ENCODE measurements at places on chromosomes 1 and 21.

GRCh38 chr1:17891205-17892110 is 136.3 kb downstream of the ACTL8 start:
- DNase-seq, result no peak

GRCh38 chr1:228087771-228088251 is 5.3 kb downstream of the ARF1 start:
- DNase-seq, result no peak

DNA sequence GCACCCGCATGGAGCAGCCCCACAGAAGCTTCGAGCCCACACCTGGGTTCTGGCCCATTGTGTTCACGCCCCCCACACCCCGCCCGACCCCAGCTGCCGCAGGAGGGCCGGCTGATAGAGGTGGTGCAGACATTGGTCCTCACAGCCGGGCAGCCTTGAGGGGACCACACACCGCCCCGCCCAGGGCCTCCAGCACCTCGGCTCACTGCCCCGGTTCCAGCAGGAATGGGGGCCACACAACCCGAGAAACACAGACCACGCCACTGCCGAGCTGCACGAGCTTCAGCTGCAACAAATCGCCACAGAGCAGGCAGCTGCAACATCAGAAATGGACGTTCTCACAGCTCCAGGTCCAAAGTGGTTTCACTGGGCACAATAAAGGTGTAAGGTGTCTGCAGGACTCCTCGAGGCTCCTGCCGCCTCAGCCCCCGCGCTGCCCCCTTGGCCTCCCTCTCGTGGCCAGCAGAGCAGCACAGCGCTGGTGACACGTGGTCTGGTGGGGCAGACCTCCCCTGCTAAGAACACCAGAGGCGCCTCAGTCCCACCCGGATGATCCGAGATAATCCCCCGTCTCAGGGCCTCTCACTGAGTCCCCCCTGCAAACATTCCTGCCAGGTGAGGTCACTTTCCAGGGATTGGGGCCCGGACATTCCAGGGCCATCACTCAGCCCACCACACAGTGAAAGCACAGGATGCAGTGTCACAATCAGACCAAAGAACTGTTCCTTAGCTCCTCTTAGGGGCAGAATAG is 62.3 kb upstream of the ADARB1 start:
- DNase-seq, result no peak

GRCh38 chr1:24929398-24930259 is 447 bp downstream of the RUNX3 start:
- DNase-seq, result peak; percentile 39

DNA sequence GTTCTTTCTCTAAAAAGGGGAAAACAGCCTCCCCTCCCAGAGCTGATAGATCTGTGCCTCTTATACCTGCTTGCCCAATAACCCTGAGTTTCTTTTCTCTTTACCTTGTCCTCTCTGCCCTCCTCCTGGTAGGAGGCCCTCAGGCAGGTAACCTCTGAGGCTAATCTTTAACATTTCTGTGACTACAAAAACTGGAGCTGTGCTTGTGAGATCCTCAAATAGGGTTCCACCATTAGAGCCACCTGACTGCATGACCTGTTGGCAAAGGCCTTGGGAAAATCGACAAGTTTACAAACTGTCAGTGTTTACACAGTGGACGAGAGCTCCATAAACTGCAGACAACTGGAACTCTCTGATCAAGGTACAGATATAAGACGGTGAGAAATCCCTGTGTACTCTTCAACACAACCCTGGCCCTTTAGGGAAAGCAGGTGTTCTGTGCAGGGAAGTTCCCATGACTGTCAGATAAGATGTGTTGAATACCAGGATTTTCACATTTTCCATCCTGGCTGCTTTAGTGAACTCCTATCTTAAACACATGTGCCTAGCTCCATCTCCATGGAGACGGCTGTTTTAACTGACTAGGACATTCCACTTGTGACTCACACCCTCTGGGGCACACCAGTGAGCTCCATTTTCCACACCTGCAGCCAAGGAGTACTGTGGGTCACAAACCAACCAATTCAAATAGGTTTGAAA is 38.3 kb downstream of the ECE1 start:
- DNase-seq, result no peak

DNA sequence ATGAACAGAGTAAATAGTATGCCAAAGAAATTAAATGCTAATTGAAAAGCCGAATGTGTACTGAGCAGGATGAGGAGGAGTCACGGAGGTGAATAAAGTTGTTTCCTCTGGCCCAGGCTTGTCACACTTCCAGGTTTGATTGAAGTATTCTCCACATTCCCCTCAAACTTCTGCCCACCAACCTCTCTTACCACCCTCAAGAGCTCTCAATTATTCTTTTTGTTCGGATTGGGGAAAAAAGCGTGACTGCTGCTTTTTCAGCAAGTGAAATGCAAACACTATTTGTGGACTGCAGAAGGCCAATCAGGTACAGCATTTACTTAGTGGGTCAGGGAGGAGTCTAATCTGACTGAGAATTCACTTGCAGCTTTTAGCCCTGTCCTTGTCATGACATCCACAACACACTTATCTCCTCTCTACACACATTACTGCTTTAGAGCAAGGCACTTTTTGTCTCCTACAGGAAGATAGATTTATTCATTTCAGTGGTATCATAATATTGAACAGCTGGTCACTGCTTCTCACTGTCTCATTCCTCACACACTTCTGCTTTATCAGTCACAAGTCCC is 375.6 kb upstream of the PRMT6 start:
- DNase-seq, result no peak

GRCh38 chr1:187883356-187883755 is 1054.6 kb downstream of the PLA2G4A start:
- DNase-seq, result no peak

DNA sequence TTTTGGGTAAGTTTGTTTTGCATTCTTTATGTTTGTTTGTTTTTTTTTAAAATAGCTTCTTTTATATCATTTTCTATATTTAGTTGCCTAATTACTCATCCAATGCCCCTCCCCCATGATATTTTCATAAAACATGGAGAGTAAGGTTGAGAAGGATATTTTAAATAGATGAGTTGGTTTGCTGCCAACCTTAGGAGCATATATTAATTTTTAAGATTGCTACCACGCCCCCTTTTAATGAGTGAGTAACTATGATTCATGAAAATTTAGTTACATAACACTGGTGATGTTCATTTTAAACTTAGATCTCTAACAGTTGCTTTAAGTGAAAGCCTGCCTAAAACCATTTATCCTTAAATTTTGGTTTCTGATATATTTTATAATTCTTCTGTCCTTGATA is 18.7 kb downstream of the TMEM50A start:
- no peak for DNase-seq

DNA sequence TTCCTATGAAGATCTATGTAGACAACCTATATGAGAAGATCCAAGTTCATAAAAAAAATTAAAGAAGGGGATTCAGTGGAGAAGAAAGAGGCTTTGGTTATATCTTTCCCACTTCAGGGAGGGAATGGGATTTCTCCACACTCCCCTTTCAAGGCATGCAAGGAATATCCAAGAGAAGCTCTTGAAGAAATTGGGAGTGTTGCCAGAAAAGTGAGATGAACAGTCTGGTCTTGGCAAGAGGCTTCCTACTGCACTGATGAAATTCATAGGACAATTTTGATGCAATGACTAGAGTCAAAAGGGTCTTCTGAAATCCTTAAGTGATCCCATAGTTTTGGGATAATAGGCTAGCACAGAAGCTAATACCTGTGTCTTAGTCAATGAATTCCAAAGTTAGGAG is 153.0 kb downstream of the KCTD3 start:
- no peak for DNase-seq

DNA sequence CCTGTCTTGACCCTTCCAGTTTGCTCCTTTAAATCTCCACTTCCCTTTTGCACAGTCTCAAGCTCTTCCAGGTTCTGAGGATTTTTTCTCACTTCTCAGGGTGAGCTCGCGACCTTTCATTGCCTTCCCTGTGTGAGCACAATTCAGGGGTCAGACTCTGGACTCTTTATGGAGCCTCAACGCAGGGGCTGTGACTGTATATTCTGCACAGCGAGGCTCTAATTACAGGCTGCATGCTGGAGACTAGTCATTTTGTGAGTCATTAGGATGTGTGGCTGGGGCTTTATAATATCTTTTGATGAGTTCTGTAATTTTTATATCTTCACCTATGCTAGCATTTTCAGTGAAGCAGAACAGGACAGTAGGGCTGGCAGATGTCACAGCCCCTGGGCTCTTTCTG is 270.7 kb downstream of the KAZN start:
- no peak for DNase-seq

GRCh38 chr1:91806181-91806768 is 79.7 kb downstream of the TGFBR3 start:
- no peak for DNase-seq

- no peak for DNase-seq
Observed at GRCh38 chr1:41738475-41738874, 180.2 kb downstream of the HIVEP3 start.

DNA sequence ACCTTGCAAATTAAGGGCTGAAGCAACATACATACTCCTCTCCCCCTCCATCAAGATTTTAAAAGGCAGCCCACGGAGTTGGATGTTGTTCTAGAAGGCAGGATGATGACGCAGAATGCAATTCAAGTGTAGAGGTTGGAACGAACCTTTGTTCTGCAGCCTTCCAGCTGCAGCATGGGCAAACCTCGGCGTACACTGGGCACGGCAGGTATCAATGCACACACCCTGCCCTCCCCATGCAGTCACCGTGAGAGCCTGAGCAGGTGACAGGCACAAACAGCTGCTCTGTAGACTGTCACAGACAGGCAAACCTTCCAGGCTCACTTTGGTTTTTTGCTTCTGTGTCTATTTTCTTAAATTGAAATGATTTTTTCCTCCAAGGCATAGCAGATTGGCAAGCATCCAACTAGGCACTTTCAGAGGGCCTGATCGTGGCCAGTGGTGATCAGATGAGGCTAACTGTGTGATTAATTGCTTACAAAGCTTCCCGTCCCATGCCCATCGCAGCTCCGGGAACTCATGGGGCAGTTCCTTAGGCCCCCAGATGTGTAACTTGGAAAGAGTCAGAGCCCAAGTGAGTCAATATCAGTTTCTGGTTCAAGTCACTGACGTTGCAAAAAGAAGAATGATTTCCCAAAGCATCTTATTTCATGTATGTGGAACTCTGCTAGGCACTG is 82.3 kb downstream of the ITPKB start:
- DNase-seq, result no peak

- no peak for DNase-seq
Observed at GRCh38 chr1:19512545-19512944, 27.2 kb upstream of the CAPZB start.

GRCh38 chr1:16013220-16013907 is 4.5 kb downstream of the HSPB7 start:
- no peak for DNase-seq

DNA sequence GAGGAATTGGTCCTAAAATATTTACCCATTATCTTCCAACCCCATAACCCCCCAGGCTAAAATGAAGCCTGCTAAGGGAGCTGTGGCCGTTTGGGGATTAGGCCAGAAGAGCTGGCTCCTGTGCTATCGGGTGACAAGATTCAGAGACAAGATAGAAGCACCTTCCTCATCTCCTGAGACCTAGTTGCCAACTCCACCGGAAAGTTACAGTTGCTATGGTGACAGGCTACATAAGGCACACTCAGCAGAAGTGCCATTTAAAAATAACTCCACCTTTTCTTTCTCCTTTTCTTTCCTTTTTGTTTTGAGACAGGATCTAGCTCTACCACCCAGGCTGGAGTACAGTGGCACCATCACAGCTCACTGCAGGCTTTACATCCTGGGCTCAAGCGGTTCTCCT is 43.6 kb upstream of the ROR1 start:
- DNase-seq, result no peak

GRCh38 chr1:103911450-103911849 is 161.8 kb downstream of the AMY1C start:
- DNase-seq, result no peak

GRCh38 chr1:98077691-98078090 is 156.9 kb upstream of the DPYD start:
- no peak for DNase-seq

DNA sequence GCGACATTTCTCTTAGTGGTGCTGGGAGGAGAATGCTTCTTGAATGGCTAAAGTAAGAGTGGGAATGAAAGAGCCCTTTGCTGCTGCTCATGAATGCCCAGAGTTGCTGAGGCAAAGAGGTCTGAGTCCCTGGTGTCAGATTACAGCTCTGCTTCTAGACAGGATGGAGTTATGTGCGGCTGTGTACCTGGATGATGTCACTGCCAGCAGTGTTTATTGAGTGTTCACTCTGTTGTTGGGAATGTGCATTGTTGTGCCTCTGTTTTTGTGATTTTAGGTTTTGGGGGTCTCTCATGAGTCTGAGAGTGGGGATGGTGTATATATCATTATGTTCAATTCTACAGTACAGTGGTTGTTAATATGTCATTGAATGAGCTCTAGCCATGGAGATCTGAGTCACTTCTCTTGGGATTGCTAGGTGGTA is 2.7 kb downstream of the CDC14A start:
- no peak for DNase-seq

GRCh38 chr21:38821959-38822682 is 16.4 kb downstream of the ETS2 start:
- no peak for DNase-seq

GRCh38 chr1:77467741-77468140 is 185.9 kb downstream of the AK5 start:
- no peak for DNase-seq

DNA sequence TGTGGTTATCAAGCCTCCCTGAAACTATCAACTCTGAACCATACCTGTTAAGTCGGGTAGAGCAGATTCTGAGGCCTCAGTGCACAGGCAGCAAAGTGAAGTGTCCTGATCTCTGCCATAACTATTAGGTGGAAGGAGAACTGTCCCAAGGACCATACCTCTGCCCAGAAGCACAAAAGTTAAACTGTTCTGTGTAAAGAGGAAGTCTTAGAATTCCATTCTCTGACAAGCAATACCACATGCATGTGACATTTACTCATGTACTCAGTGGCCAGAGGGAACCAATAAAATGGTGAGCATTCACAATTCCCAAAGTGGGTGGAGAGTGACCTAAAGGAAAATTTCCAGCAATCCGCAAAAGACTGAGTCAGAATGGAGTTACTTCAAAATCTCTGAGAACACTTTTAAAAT is 61.0 kb downstream of the TOR3A start:
- no peak for DNase-seq

GRCh38 chr1:206691604-206692003 is 6.9 kb downstream of the MAPKAPK2 start:
- DNase-seq, result no peak

- DNase-seq, result no peak
Observed at GRCh38 chr1:24903011-24903461, 27.0 kb downstream of the RUNX3 start.

GRCh38 chr1:202697038-202697437 is 13.2 kb downstream of the SYT2 start:
- DNase-seq, result no peak

DNA sequence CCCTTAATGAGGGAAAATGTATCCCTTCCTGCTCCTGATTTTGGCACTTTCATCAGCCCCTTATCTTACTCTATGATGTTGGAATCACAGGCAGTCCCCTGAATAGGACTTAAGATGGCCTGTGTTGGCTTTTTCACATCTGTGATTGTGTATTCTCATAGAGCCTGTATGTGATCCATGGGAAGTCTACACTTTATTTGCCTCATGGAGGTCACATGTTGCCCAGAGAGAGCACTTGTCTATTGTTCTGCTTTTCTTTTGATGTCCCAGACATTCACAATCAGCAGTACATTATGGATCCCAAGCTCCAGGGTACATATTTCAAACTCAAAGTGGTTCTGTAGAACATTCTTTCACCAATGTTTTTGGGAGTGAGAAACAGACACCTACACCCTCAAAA is 885.2 kb upstream of the ADGRL2 start:
- no peak for DNase-seq

- DNase-seq, result no peak
Observed at GRCh38 chr1:113901191-113901590, 3.4 kb downstream of the AP4B1 start.
